ENCODE measurements at places on chromosomes 5 and 9.

- DNase-seq, result no peak
Measured at GRCh38 chr5:159218595-159219023, 9.3 kb upstream of the RNF145 start.

DNA sequence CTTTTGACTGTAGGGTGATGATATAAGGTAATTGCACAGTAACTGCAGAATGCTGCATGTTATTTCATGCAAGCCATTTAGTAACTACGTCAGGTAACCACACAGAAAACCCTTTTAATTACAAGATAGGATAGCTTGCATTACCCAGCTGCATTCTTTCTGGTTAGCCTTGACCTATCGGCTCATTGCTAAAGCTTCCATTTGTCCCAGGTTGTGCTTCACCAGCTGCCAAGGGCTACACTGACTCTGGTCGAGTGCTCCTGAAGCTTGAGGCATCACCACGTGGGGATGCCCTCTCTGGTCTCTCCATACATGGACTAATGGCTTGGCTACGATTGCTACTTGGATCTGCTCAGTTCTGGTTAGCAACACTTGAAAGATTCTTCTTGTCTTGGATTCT is 81.1 kb upstream of the SLC12A2 start:
- no peak for DNase-seq

GRCh38 chr9:98786750-98787510 is 9.4 kb downstream of the ANKS6 start:
- DNase-seq, result no peak

GRCh38 chr5:106522296-106522695 is 1148.4 kb downstream of the EFNA5 start:
- no peak for DNase-seq

GRCh38 chr9:122366074-122366660 is 4.7 kb upstream of the PTGS1 start:
- DNase-seq, result no peak
